T-cell (primary cell): ENCODE measurements at places on chromosomes 1 and 21. TPM values are rescaled to one million over a fixed set of nuclear protein-coding genes. Genes with fewer than 3 reads are reported as not detected.

Gene USP48
- 65.8 TPM for total RNA-seq

Gene ASPM
- 0.49 TPM for total RNA-seq

Gene HMCN1
- total RNA-seq = 0.05 TPM

DNA sequence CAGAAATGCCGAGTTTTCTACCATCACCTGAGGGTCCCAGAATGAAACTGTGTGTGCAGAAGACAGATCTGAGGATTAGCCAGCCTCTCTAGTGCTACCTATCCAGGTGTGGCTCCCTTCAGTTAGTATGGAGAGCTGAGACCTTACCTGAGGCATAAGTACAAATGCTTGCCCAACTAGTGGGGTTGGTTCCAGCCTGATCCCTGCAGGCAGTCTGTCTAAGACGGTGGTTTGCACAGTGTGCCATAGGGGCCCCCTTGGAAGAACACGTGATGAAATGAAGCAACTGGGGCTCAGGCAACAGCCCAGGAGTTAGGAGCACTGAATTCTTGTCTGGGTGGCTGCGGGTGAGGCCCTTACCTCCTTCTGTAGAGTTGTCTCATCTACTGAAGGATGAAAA is 15.6 kb downstream of the S100A7A start:
- DNase-seq = no peak
- no peak overlapping the region for H3K4me3 ChIP-seq
- no peaks in the 10 kb centered on the region for H3K4me1 ChIP-seq
- H3K36me3 ChIP-seq = no peaks in the 10 kb centered on the region
- no peak overlapping the region for H3K27ac ChIP-seq
- peaks cover 44% of the 10 kb centered on the region for H3K27me3 ChIP-seq

GRCh38 chr1:103025858-103026409 is 82.4 kb downstream of the COL11A1 start:
- H3K27ac ChIP-seq = no peak overlapping the region
- no peaks in the 10 kb centered on the region for H3K27me3 ChIP-seq
- no peak overlapping the region for H3K4me3 ChIP-seq
- no peak for DNase-seq
- H3K4me1 ChIP-seq = no peaks in the 10 kb centered on the region
